ENCODE measurements at places on chromosomes 12 and 14.

- H3K4me3 ChIP-seq: no peak overlapping the region
- H3K27me3 ChIP-seq: no peaks in the 10 kb centered on the region
- DNase-seq: no peak
- H3K4me1 ChIP-seq: no peaks in the 10 kb centered on the region
These were observed 42.5 kb downstream of the SLC2A13 start for GRCh38 chr12:40063414-40063813.

DNA sequence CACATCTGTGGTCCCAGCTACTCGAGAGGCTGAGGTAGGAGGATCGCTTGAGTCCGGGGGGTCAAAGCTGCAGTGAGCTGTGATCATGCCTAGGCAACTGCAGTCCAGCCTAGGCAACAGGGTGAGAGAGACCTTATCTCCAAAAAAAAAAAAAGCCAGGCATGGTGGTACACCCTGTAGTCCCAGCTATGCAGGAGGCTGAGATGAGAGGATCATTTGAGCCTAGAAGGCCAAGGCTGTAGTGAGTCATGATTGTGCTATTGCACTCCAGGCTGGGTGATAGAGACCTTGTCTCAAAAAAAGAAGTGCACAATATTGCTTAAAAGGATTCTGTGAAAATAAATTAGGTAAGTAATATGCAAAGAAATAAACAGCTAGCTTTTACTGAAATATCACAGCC lies 17.0 kb downstream of the NAA25 start:
- H3K27ac ChIP-seq: no peak overlapping the region
- DNase-seq: no peak
- H3K27me3 ChIP-seq: no peaks in the 10 kb centered on the region
- peaks cover 10% of the 10 kb centered on the region for H3K36me3 ChIP-seq
- H3K4me3 ChIP-seq: no peak overlapping the region

DNA sequence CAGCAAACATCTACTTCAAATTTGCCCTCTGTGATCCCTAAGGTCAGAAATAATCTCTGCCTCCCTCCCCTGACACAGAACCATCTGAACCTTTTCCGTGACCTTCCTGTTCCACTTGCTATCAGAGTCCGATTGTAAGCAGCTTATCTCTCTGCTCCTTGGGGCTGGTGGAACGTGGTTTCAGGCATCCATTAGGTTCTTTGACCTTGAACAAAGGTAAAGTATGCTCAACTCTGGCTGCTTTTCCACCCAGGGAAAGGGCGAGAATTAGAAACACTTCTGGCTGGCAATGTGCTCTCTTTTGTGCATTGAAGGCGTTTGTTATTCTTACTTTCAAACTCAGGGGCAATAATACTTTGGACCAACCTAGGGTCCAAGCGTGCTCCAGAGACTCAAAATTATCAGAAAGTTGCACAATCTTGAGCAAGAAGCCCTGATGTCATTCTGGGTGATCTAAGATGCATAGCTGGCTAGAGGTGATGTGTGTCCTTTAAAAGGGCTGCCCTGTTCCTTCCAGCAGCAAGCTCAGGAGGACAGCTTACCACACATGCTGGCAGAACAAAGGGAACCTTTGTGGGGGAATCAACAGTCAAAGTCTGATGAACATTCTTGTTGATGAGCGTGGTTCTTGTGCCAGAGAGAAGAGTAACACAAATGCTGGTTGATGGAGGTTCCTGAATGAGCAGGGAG lies 29.8 kb downstream of the ADGRD1 start:
- no peaks in the 10 kb centered on the region for H3K36me3 ChIP-seq
- no peak overlapping the region for H3K4me3 ChIP-seq
- no peak overlapping the region for H3K27ac ChIP-seq
- H3K4me1 ChIP-seq: no peaks in the 10 kb centered on the region
- DNase-seq: no peak
- no peaks in the 10 kb centered on the region for H3K27me3 ChIP-seq

GRCh38 chr12:2192231-2192630 lies 139.4 kb downstream of the CACNA1C start:
- no peaks in the 10 kb centered on the region for H3K27me3 ChIP-seq
- no peaks in the 10 kb centered on the region for H3K36me3 ChIP-seq
- DNase-seq: no peak

DNA sequence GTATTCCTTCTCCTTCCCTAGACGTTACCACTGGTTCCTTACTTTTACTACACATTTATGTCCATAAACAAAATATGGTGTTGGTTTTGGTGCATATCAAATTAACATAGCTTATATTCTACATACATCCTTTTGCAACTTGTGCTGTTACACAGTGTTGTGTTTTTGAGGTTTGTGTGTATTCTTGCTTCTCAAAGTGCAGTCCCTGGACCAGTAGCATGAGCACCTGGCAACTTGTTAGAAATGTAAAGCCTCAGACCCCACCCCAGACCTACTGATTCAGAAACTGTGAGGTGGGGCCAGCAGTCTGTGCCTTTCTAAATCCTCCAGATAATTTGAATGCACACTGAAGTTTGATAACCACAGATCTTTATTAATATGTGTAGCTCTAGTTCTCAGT lies 65.9 kb downstream of the RNFT2 start:
- H3K27me3 ChIP-seq: no peaks in the 10 kb centered on the region
- no peak for DNase-seq
- no peaks in the 10 kb centered on the region for H3K36me3 ChIP-seq
- H3K27ac ChIP-seq: no peak overlapping the region
- no peak overlapping the region for H3K4me3 ChIP-seq

DNA sequence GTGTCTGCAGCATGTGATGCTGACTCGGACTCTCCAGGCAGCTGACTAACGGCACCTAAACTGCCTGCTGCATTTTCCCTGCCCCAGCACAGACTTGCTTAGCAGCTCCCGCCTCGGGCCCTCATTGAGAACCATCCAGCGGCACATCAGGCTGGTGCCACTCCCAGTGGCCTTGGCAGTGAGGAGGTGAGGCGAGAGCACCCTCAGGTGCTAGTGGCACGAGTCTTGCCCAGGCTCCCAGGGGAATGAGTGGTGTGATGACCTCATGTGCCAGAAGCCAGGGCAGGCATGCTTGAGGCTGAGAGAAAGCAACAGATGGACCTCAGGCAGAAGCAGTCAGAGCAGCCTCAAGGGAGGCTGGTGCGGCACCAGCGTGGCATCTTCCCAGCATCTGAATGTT lies 60.2 kb downstream of the PRKCH start:
- H3K27me3 ChIP-seq: no peaks in the 10 kb centered on the region
- H3K4me1 ChIP-seq: no peaks in the 10 kb centered on the region
- no peak for DNase-seq
- H3K27ac ChIP-seq: no peak overlapping the region
- H3K4me3 ChIP-seq: no peak overlapping the region
- H3K36me3 ChIP-seq: no peaks in the 10 kb centered on the region

GRCh38 chr14:89270439-89271227 lies 146.4 kb downstream of the FOXN3 start:
- no peaks in the 10 kb centered on the region for H3K27me3 ChIP-seq
- H3K36me3 ChIP-seq: no peaks in the 10 kb centered on the region
- peak; percentile 80 for DNase-seq
- H3K4me3 ChIP-seq: no peak overlapping the region

DNA sequence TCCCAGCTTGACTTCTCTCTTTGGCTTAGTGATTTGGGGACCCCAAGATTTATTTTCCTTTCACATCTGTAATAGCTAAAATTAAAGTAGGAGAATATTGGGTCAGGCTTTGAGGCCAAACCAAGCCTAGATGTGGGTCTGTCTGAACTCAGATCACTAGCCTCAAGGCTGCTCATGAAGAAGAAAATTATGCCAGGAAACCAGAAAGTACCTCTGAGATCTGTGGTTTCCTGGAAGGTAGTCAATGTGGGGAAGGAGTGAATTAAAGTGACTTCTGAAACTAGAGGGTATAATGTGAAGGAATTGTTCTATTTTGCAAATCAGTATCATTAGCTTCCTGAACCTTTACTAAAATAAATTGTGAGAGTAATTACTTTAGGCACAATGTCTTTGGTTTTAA lies 13.4 kb upstream of the CLEC12A start:
- no peak overlapping the region for H3K4me3 ChIP-seq
- H3K36me3 ChIP-seq: no peaks in the 10 kb centered on the region
- H3K27me3 ChIP-seq: no peaks in the 10 kb centered on the region
- DNase-seq: no peak
- no peak overlapping the region for H3K27ac ChIP-seq
- no peaks in the 10 kb centered on the region for H3K4me1 ChIP-seq

All from colonic mucosa (tissue), 4 donors.